Fibroblast of skin of abdomen (primary cell): ENCODE measurements at places on chromosomes 7 and 10.
A peak's percentile ranks its signal among the peaks of the same experiment; 100 is the strongest.

GRCh38 chr10:92938841-92939240, 90.5 kb downstream of the EXOC6 start:
- no peak for DNase-seq

GRCh38 chr7:122488241-122488640, 183.7 kb upstream of the FEZF1 start:
- DNase-seq, result no peak

- DNase-seq, result no peak
Measured at GRCh38 chr7:26504411-26505120, 212.9 kb downstream of the SNX10 start.

DNA sequence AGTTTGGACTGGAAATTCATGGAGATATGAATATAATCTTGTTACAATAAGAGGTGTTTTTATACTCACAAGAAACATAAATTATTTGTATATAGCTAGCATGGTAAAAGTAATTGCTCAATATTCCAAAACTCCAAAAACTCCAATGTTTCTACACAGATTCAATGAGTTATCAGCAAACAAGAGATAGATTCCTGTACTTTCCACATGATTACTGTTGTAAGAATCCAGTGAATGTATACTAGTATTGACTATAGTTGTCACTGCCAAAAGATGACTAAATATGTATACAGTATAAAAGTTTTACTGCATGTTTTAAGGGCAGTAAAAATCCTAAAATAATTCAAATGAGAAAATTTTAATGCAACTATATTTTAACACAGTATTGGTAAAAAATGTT, 10.7 kb downstream of the ATOH7 start:
- DNase-seq, result peak; percentile 13

DNA sequence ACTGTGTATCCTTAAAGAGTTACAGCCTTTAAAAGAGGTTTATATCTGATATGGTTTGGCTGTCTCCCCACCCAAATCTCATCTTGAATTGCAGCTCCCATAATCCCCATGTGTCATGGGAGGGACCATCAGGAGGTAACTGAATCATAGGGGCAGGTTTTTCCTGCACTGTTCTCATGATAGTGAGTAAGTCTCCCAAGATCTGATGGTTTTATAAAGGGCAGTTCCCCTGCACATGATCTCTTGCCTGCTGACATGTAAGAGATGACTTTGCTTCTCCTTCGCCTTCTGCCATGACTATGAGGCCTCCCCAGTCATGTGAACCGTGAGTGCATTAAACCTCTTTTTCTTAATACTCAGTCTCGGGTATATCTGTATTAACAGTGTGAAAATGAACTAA, 9.7 kb downstream of the RTKN2 start:
- DNase-seq, result no peak

- DNase-seq, result no peak
Measured at GRCh38 chr7:1346851-1347250, 112.4 kb downstream of the MICALL2 start.

GRCh38 chr7:30285067-30285535, 704 bp downstream of the ZNRF2 start:
- no peak for DNase-seq

DNA sequence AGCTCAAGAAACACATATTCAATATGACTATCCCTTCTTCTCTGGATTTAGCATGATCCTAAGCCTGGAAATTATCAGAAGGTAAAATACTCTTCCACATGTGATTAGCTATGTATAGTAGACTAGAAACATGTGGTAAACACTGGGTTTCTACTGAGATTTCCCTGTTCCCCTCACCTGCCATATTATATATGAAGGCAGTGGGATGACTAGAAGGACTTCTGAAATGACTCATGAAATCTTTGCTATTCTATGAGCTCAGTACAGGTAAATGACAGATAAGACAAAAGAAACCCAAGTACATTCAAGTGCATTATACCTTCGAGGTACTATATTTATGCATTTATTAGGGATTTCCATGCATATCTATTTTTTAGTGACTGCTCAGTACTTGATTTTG, 152.9 kb downstream of the DNAJB9 start:
- no peak for DNase-seq

DNA sequence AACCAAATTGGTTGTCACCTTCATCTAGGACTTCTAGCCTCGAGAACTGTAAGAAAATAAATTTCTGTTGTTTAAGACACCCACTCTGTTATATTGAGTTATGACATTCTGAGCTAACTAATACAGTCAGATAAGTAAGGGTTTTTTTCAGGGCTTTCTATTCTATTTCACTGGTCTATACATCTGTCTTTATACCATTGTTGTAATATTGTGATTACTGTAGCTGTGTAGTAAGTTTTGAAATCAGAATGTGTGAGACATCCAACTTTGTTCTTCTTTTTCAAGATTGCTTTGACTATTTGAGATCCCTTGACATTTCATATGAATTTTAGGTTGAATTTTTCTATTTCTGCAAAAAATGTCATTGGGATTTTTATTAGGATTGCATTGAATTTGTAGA, 7.5 kb downstream of the IFIT1 start:
- no peak for DNase-seq

- DNase-seq, result no peak
Measured at GRCh38 chr10:124323111-124323725, 95.5 kb downstream of the OAT start.

DNA sequence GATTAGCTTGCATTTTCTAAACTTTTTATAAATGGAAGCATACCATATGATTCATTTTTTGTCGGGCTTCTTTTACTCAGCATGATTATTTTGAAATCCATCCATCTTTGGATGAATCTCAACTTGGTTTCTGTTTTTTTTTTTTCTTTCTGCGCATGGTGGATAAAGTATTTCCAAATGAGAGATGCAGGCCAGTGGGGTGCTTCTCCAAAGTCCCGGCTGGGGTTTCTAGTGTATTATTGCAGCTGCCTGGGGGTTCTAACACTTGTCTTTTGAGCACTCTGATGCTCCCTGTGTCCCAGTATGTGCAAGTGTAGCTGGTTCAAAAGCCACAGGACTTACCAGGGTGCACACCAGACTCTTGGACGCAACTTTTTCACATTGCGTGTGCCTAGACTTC, 70.9 kb upstream of the LOXL4 start:
- no peak for DNase-seq
